ENCODE measurements at places on chromosomes 2 and 18.
A peak's percentile ranks its signal among the peaks of the same experiment; 100 is the strongest.

DNA sequence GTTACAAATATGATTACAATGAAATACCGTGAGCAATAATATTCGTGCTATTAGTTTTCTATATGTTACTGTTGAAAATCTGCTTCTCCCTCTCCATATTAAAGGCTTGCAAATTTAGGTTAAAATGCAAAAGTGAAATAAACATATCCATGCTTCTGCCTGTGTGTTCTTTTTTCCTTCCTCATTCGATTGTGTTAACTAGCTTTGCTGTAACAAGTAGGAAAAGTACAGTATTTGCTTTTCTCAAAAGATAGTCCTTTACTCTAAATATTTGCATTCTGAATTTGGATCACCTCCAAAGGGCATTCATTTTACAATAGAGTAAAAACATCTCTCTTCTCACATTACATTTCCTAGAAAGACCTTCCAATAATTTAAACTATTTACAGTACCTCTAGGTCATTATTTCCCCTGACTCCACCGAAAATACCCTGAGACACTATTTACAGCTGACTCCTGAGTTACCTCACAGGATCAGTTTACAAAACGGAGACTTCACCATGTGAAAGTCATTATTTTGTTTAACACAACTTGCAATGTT is 835.0 kb upstream of the FANCL start:
- DNase-seq = no peak

GRCh38 chr2:156937430-156937829 is 320.1 kb upstream of the GALNT5 start:
- DNase-seq = no peak

DNA sequence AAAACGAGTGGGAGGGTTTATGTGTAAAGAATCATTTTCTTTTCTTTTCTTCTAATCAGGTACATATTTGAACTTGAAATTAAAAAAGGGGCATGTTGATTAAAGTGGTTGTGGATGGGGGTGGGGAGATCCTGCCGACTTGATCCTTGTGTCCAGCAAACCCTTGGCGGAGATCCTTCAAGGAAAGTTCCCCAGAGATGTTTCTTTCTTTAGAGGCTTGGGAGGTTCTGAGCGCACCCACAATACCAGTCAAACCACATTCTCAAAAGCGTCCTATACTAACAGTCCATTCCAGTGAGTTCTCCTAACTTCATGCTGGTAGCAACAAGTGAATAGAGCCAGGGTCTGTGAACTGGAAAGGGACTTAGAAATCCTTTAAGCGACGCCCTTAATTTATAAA is 49.2 kb downstream of the MYCN start:
- DNase-seq = no peak

DNA sequence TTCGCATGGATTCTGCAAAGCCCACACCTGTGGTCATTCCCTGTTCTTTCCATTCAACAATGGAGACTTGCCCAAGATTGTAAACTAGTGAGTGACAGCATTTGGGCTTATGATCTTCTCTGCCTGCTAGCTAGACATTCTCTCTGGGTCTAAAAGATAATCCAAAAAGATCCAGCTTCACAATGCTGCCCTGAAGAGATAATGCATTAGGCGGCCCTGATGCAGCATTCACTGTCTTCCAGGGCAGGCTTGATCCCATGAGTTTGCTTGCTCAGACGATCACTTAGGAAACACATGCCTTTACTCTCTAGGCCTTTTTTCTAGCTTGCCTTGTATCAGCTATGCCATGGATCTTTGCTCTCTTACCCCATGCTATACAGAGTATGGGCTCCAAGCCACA is 196.1 kb downstream of the SETBP1 start:
- no peak for DNase-seq

DNA sequence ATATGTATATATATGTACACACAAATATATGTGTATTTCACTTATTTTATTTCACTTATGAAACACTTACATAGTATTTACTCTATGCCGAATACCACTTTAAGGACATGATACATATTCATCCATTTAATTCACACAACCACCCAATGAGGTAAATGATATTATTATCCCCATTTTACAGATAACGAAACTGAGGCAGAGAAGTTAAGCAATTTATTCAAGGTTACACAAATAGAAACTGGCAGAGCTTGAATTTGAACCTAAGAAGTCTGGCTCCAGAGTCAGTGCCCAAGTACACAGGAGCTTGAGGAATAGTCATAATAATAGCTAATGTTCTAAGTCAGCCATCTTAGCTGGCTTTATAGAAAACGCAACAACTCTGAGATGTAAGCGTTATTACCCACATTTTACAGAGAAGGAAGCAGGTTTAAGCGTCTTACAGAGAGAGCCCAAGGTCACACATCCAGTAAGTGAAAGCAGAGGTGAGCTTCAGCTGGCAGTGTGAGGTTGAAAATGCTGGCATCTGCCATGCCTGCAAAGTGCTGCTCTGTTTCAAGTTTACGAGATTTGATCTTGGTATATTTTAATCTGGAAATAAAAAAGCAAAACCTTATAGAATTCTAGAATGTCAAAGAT is 326.9 kb downstream of the LPIN1 start:
- DNase-seq = no peak

GRCh38 chr2:66888791-66889631 is 454.1 kb downstream of the MEIS1 start:
- peak; percentile 92 for DNase-seq

GRCh38 chr18:12074736-12075135 is 18.9 kb upstream of the ANKRD62 start:
- DNase-seq = no peak

GRCh38 chr18:45916302-45916701 is 50.8 kb downstream of the EPG5 start:
- DNase-seq = no peak

GRCh38 chr2:205758051-205758450 is 75.8 kb downstream of the NRP2 start:
- peak; percentile 61 for DNase-seq

DNA sequence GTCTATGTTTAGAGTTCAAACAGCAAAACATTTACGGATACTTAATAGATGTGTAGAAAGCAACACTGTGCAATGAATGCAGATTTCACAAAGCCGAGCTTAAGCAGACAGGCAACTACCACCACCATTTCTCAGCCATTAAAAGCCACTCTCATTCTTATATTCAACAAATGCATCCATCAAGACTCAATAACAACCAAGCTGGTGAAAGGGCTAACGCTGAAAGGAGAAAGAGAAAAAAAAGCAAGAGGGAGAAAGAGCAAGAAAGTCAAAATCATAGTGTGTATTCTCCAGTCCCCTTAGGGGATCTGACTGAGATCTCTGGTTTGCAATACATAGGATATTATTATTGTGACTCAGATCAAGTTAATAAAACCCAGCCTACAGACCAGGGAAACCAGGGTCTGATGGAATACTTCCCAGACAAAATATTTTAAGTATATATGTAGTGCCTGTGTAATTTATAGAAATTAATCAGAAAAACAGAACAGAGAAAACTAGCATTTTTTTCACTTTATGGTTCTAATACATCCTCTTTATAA is 14.1 kb downstream of the SATB2 start:
- no peak for DNase-seq

GRCh38 chr2:179837408-179837807 is 24.0 kb downstream of the ZNF385B start:
- peak; percentile 59 for DNase-seq

DNA sequence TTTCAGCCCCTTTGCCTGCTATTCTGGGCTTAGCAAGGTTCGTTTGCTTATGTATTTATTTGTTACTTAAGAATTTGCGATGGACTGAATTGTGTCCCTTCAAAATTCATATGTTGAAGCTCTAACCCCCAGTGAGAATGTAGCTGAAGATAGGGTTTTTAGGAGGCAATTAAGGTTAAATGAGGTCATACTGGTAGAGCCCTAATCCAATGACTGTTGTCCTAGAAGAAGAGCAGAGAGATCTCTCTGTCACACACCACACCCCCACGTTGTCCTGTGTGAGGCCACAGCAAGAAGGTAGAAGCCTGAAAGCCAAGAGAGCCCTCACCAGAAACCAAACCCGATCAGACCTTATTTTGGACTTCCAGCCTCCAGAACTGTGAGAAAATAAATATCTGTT is 66.7 kb downstream of the KIAA1328 start:
- no peak for DNase-seq

GRCh38 chr2:1769703-1770422 is 25.5 kb upstream of the PXDN start:
- DNase-seq = peak; percentile 42

GRCh38 chr18:66156946-66157687 is 406.3 kb downstream of the CDH7 start:
- no peak for DNase-seq

- peak; percentile 58 for DNase-seq
Observed at GRCh38 chr2:207311316-207312005, 145.7 kb upstream of the KLF7 start.

- no peak for DNase-seq
Observed at GRCh38 chr2:47029737-47030524, 114.3 kb upstream of the MCFD2 start.

DNA sequence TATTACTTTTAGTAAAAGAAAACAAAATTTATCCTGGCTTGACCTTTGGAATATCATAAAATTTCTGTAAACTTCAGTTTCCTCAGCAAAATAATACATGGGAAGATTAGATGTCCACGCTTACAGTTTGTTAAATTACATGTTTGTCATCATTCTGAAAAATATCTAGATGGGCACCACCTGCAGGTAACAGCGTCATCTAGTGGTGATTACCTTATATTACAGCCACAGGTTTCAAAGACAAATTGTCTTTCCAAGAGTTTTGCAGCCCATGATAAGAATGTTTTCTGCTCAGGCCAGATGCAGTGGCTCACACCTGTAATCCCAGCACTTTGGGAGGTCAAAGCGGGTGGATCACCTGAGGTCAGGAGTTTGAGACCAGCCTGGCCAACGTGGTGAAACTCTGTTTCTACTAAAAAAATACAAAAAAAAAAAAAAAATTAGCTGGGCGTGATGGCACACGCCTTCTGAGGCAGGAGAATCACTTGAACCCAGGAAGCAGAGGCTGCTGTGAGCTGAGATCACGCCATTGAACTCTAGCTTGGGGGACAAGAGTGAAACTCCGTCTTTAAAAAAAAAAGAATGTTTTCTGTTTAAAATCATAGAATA is 96.3 kb upstream of the RASGRP3 start:
- DNase-seq = no peak

DNA sequence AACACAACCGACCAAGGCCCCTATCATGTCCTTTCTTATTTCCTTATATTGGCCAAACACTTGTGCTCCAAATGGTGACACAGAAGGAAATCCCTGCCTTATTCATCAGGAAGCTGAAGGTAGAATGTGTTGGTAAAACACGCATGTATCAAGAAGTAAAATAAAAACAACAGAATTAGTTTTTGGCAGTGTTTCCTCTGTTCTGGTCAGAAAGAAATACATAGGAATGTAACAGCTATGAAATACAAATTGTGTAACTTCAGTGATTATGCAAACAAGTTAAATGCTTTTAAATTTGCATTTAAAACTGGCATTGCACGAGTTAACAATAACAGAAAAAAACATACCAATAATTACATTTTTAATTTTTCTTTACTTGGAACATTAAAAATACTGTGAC is 19.3 kb downstream of the ST6GAL2 start:
- no peak for DNase-seq

DNA sequence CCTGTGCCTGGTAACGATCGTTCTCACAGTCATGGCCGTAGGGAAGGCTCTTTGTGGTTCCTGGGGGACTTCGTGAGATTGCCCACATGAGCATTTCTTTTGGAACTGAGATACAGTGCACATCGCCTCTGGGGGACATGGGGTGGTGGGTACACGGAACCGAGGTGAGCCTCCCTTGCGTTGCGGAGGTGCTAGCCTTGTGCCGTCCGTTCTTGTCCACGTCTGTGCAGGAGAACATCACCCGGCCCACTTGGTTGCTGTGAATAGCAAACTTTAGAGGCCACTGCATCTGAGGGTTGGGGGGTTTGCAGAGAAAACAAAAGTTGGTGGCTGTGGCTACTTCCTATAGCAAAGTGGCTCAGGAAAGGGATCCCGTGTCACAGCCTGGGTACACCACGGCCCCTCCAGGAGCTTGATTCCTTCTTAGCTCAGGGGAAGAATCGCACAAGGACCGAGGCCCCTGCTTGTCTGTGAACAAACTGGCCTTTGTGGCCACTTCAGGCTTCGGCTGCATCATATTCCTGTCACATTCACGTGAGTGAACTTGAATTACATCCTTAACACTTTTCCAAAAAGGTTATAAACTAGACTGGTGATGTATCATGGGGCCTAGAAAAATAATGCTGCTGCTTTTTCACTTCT is 72.6 kb downstream of the LRRFIP1 start:
- DNase-seq = no peak

GRCh38 chr2:147548451-147548850 is 296.4 kb upstream of the ACVR2A start:
- DNase-seq = no peak

GRCh38 chr2:105757433-105757832 is 12.7 kb downstream of the NCK2 start:
- no peak for DNase-seq

DNA sequence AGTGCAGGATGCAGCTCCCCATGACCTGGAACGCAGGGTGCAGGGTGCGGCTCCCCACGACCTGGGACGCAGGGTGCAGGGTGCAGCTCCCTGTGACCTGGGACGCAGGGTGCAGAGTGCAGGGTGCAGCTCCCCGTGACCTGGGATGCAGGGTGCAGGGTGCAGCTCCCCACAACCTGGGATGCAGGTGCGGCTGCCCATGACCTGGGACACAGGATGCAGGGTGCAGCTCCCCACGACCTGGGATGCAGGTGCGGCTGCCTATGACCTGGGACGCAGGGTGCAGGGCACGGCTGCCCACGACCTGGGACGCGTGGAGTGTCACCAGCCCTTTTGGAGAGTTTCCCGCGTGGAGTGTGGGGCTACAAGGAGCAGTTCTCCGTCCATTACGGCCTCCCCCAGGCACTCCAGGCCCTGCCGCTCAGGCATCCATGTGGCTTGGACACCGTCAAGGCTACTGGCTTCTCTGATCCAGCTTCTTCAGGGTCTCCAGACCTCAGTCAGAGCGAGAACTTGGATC is 38.7 kb downstream of the PXDN start:
- no peak for DNase-seq

- DNase-seq = no peak
Observed at GRCh38 chr2:225824748-225825449, 425.4 kb downstream of the NYAP2 start.

- no peak for DNase-seq
Observed at GRCh38 chr2:48147719-48148118, 241.4 kb upstream of the FBXO11 start.

GRCh38 chr18:51128533-51128932 is 68.9 kb downstream of the MEX3C start:
- no peak for DNase-seq

GRCh38 chr2:60234274-60234986 is 319.0 kb downstream of the BCL11A start:
- DNase-seq = no peak

- DNase-seq = peak; percentile 49
Observed at GRCh38 chr18:8706791-8707555, 1.6 kb downstream of the MTCL1 start.

- no peak for DNase-seq
Observed at GRCh38 chr2:125901278-125901677, 754.7 kb upstream of the GYPC start.

- no peak for DNase-seq
Observed at GRCh38 chr2:216678813-216679657, 16.3 kb downstream of the IGFBP5 start.

GRCh38 chr2:237919593-237919992 is 47.2 kb upstream of the UBE2F start:
- DNase-seq = no peak

- DNase-seq = no peak
Observed at GRCh38 chr2:240219208-240219890, 78.9 kb upstream of the OTOS start.
